CD4-positive, alpha-beta T cell treated with Interleukin-6 at 100 ng/mL for 8 hours (primary cell): ENCODE measurements at places on chromosomes 3 and 15.

- DNase-seq: no peak
Observed at GRCh38 chr3:99866261-99866761, 48.6 kb downstream of the CMSS1 start.

DNA sequence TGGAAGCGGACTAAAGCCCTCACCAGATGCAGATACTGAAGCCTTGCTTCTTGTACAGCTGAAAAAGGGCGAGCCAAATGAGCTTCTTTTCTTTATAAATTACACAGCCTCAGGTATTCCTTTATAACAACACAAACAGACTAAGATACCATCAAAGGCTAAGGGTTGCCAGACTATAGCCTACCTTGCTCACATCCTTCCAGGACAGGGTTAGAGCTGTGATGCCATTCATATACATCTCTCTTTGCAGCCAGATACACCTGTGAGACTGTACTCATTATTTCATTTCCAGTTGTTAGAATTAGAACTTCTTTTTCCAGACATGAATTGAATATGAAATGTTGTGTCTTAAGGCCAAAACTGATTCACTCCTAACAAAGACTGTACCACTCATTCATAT is 262.8 kb upstream of the NR2F2 start:
- DNase-seq: no peak

GRCh38 chr3:20054549-20054987 is 14.3 kb downstream of the KAT2B start:
- peak; percentile 88 for DNase-seq

DNA sequence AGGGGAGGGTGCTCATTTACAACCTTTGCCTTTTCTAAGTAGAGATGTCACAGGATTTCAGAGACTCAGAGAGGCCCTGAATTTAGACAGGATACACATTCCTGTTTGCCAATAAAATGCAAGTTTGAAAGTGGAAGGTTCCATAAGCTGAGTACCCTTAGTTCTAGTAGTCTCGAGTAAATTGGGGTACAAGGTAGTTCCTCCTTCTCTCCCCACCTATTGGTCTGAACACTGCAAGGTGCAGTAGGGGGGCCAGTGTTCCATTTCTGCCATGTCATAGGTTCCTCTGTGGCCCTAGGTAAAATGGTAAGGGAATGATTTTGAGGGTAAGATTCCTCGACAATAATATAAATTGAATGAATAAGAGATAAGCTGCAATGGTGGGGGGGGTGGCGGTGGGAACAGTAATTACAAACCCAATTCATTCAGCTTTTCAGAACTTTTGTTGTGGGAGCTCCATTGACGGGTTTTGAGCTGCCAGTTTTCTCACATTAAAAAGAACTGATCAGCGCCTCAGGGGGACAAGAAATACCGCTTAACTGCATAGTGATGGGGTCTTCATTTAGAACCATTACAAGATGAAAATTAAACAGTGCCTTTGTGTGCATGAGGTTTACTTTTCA is 5.9 kb downstream of the SOX2 start:
- DNase-seq: no peak

GRCh38 chr3:71271596-71271995 is 311.9 kb downstream of the FOXP1 start:
- no peak for DNase-seq

DNA sequence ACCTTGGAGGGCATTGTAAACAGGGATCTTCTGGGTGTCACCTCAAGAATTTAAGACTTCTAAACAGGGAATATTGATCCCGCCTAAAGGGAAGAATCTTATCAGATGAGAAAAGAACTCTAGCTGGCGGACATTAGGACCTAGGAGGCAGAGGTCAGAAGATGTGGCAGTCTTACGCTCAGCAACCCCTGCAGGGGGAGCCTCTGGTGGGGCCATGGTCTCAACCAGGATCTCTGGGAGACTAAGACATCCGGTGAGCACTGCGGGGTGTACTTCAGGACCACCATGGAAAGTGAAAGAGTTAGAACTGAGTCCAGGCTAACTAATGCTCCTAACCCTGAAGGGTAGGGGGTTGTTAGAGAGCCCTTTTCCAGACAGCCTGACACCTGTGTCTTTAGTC is 295.2 kb downstream of the VGLL3 start:
- DNase-seq: no peak

DNA sequence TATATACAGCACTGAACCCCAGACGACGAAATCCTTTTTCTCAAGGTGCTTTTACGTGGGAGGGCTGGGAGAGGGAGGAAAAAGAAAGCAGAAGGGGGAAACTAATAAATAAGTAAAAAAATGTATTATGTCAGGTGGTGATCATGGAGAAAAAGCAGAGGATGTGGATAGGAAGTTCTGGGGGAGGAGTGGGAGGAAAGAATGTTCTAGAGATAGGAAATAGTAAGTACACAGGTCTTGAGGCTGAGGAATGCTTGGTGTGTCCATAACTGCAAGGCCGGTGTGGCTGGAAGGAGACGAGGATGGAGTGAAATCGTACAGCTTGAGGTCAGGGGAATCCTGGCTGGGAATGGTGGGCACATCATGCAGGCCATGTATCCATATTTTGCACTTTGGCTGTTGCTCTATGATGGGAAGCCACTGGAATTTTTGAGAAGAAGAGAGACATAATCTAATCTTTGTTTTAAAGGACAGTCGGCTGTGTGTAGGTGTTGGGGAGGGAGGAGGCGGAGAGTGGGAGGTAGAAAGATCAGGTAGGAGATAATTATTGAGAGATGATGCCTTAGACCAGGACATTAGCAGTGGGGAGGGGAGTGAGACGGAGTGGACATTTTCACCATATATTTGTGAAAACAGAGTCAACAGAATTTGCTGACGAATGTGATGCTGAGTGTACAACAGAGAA is 1.8 kb upstream of the UBE2E2 start:
- no peak for DNase-seq

DNA sequence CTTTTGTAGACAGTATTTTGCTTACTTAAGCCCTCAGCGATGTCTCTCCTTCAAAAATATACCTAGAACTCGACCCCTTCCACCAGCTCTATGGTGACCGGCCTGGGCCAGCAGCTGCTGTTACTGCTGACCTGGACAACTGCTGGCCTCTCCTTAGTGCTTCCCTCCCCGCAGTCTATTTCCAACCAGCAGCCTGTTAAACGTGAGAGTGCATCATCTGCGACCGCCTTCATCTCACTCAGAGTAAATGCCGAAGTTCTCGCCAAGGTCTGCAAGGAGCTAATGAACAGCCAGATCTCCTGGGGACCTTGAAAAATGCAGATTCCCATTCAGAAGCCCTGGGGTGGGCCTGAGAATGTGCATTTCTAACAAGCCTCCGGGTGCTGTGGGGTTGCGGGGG is 86.7 kb downstream of the RPLP1 start:
- no peak for DNase-seq

- no peak for DNase-seq
Observed at GRCh38 chr3:135736740-135737139, 228.8 kb upstream of the PPP2R3A start.

GRCh38 chr15:101295607-101296161 is 636 bp upstream of the SNRPA1 start:
- no peak for DNase-seq

- DNase-seq: no peak
Observed at GRCh38 chr3:18250991-18251390, 174.1 kb downstream of the SATB1 start.

DNA sequence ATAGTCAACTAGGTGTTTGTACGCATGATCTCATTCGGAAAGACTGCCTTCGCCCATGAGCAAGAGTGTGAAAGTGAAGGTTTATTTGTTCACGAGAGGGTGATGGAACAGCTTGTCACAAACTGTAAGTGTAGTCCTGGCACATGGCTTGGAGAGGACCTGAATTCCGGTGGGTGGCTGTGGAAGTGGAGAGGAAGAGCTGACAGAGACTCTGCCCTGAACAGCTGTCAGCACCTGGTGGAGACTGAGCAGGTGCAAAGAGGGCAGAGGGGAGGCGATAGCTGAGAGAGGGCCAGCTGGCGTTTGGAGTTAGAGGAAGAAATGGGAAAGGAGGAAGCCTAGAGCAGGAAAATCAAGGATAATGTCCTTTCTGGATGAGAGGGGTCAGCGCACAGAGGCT is 155.7 kb downstream of the EEFSEC start:
- DNase-seq: no peak

DNA sequence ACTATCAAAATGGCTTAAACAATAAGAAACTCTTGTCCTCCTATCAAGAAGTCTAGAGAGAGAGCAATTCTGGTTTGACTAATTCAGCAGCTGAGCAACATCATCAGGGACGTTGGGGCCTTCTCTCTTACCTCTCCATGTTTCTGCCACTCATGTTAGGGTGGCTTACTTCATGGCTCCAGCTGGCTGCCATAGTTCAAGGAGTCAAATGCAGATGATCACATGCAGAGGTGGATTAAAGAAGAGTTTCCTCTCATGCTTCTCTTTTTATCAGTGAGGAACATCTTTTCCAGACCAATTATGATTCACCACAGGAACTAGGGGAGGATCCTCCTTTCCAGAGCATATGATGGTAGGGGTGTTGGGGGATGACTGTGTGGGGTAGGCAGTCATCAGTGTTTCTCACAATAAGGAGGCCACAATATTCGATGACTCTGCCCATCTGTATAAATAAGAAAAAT is 45.5 kb downstream of the NEK11 start:
- DNase-seq: no peak

DNA sequence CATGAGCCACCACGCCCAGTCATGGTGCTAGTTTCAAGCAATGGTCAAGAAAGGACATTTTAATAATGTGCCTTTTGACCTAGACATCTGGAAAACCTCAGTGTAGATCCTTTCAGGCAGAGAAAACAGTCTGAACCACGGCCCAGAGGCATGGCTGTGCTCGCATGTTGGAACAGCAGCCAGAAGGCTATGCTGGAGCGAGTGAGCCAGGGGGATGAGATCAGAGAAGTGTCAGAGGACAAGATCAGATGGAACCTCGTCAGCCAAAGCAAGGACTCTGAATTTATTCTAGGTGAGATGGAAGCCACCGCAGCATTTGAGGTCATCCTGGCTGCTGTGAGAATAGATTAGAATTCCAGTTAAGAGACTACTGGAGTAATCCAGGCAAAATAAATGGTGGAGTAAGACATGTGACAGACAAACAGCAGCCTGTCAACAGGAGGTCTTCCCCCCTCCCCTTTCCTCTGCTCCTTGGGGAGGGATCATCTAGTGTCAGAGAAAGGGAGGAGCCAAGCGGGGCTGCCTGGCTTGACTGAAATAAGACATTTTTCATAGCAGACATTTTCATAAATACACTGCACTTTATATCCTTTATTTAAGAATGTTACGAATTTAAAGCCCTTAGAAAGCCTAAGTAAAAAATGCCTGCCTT is 40.4 kb upstream of the ACKR4 start:
- DNase-seq: no peak

DNA sequence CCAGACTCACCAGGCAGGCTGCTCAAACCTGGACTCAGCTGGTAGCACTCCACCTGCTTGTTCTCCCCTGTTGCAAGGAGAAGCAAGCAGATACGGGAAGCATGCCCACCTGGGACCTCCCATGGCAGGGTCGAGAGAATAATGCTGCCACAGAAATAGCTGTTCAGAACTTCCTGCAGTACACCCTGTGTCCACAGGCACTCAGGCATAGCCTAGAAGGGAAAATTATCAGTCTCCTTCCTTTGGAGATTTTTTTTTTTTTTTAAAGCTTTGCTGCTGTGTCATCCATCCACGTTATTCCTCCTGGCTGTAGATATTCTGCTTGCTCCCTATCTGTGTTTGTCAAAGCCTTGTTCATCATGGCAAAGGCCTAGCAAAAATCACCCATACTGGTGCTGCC is 32.7 kb upstream of the RPS17 start:
- no peak for DNase-seq

GRCh38 chr3:48016301-48016973 is at the start of gene MAP4:
MAP4 (minus strand) TSS chr3:48016416; CDS start chr3:47998860, 17,556 bp downstream.
- no peak for DNase-seq
